ENCODE measurements at places on chromosomes 2 and 18. TPM values are rescaled to one million over a fixed set of nuclear protein-coding genes. Genes with fewer than 3 reads are reported as not detected.

Gene RAB17
- not detected for total RNA-seq

Gene CHRND
- not detected for total RNA-seq

Gene CD8B2
- total RNA-seq, result 0.05 TPM

Gene NR4A2
- total RNA-seq, result 1.7 TPM

Gene UBXN2A
- total RNA-seq, result 13.8 TPM

Gene DCDC2C
- not detected for total RNA-seq

Gene ALK
- not detected for total RNA-seq

Gene SGPP2
- 0.53 TPM for total RNA-seq

Gene ZNF385B
- not detected for total RNA-seq

Gene STK39
- 28.4 TPM for total RNA-seq

Gene IL1RL2
- not detected for total RNA-seq

Gene LBX2
- 0.35 TPM for total RNA-seq

Gene KIAA2012
- not detected for total RNA-seq

Gene LOXHD1
- total RNA-seq, result 0.02 TPM

Gene DYNAP
- not detected for total RNA-seq

Gene MARCHF4
- not detected for total RNA-seq

Gene GALNT14
- total RNA-seq, result not detected

Gene EMILIN2
- total RNA-seq, result 35.2 TPM

Gene SOX11
- total RNA-seq, result not detected

Gene SKOR2
- total RNA-seq, result not detected

Gene EMILIN1
- 1.1 TPM for total RNA-seq

Gene NGEF
- total RNA-seq, result 0.18 TPM

Gene BCL2
- 156 TPM for total RNA-seq

Gene SLC16A14
- 1.3 TPM for total RNA-seq

Gene UGT1A3
- total RNA-seq, result not detected

Gene COBLL1
- 0.05 TPM for total RNA-seq

Gene CYP27C1
- not detected for total RNA-seq

Gene ATP8B1
- total RNA-seq, result not detected

Gene VSNL1
- not detected for total RNA-seq

Gene B3GNT7
- total RNA-seq, result not detected

Gene DCAF17
- total RNA-seq, result 15.1 TPM

Gene CDH20
- not detected for total RNA-seq

Gene DSG4
- total RNA-seq, result not detected

Gene TMEM182
- total RNA-seq, result 2.7 TPM

Gene SPP2
- total RNA-seq, result not detected

Gene TRAF3IP1
- total RNA-seq, result 8.4 TPM

Gene GRP
- total RNA-seq, result not detected

Gene SFXN5
- total RNA-seq, result 5.3 TPM

Gene SCN1A
- total RNA-seq, result not detected

Gene COL3A1
- total RNA-seq, result not detected

Gene PNPT1
- total RNA-seq, result 19.9 TPM

Gene CPLX4
- not detected for total RNA-seq

Gene RAX
- total RNA-seq, result not detected

Gene RGPD4
- total RNA-seq, result not detected

Gene GKN2
- not detected for total RNA-seq

Gene ANO7
- total RNA-seq, result 0.45 TPM
